ENCODE measurements at places on chromosomes 5 and 9.

DNA sequence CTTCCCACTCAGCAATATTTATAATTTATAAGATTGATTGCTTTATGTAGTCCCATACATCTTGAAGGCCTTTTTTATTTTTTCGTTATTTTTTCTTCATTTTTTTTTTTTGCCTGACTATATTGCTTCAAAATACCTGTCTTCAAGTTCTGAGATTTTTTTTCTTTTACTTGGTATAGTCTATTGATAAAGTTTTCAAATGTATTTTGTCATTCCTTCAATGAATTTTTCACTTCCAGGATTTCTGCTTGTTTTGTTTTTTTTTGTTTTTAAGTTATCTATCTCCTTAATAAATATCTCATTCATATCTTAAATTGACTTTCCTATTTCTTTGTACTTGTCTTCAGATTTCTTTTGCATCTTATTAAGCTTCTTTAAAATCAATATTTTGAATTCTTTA is 905.6 kb upstream of the CDH6 start:
- DNase-seq = no peak

DNA sequence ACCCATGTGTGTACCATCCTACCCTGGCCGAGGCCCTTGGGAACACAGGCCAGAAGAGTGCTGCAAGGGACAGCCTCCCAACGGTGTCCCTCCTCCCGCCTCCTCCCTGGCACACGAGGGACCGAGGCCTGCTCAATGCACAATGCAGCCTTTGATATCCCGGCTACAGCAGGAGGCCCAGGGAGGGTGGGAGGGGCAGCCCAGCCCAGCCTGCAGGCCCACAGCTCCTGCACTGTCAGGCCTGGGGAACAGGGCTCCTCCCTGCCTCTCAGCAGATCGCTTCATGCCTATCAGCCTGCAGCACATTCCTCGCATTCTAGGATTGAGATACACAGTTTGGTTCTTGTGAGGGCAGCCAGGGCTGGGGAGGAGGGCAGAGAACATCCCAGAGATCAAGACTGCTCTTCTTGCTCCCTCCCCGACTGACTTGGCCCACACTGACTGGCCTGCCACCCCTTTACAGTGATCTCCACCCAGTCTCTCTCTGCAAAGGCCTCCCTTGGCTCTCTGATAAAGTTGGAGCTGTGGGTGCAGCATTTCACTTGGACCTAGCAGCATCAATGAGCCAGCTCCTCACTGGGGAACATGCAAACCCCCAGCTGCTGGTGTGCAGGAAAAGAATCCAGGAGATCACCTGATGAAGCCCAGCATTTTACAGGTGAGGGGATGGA is at the start of gene SH3TC2:
Gene SH3TC2, minus strand, starts transcription at position 46 of the 671 bp plus-strand sequence. Its CDS starts 40 bp downstream, at position 6.
- no peak for DNase-seq

- DNase-seq = peak; percentile 27
Observed at GRCh38 chr9:99140685-99141314, 35.9 kb downstream of the TGFBR1 start.

GRCh38 chr5:133041910-133042309 is 9.9 kb upstream of the HSPA4 start:
- no peak for DNase-seq

DNA sequence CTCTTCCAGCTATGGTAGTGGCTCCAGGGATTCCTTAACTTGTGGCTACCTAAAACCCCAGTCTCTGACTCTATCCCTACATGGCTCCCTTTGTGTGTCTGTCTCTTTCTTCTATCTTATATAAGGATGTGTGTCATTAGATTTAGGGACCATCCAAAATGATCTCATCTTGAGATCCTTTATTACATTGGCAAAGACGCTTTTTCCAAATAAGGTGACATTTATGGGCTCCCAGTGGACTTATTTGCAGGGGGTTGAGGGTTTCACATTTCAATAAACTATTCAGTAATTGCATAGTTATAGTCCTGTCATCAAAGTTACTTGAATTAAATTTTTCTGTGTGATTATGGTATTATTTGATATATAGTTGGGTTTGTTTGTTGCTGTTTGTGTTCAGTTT is 59.2 kb downstream of the NIPBL start:
- no peak for DNase-seq

DNA sequence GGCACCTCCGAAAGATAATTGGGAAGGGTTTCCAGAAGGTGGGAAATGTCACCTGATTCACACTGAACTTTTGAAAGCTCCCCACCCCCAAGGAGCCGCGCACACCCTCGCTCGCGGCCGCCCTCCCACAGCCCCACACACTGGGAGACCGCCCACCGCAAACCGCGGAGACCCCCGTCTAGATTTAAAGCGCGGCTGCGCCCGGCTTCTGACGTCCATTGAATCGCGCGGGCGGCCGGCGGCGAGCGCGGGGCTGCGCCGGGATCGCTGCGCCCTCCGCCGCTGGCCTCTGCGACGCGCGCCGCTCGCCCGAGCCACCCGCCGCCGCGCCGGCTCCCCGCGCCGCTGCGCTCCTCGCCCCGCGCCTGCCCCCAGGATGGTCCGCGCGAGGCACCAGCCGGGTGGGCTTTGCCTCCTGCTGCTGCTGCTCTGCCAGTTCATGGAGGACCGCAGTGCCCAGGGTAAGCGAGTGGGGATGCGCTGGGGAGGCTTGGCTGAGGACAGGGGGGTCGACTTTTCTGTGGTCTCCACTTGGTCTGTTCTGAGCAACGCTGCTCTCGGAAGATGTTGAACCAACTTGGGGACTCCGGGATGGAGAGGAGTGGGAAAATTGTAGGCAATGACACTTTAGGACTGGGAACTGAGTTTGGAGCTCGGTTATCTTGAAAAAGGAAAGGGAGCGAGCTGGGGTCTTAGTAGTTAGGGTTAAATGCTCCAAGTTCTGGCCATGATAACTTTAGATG is at the start of gene FST:
Gene FST, plus strand, starts transcription at position 214 of the 743 bp plus-strand sequence. Its CDS starts 163 bp downstream, at position 377.
- DNase-seq = no peak

GRCh38 chr5:1895739-1896420 is 13.2 kb upstream of the IRX4 start:
- DNase-seq = no peak

GRCh38 chr9:90943341-90943740 is 141.7 kb downstream of the SYK start:
- DNase-seq = no peak

- DNase-seq = no peak
Observed at GRCh38 chr5:103135461-103135860, 15.4 kb downstream of the PPIP5K2 start.

DNA sequence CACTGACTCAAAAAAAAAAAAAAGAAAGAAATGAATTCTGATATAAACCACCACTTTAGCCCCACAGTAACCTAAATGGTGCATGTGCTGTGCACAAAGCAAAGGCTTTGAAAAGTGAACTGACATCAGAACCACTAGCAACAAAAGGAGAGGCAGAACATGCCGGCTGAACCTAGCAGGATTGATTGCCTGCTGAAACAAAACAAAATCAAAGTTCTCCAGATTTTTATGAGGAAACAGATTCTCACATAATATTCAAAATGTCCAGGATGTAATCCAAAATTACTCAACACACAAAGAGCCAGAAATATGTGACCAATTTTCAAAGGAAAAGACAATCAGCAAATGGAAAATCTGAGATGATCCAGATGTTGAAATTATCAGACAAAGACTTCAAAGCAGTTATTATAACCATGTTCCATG is 37.9 kb downstream of the UBTD2 start:
- DNase-seq = no peak

DNA sequence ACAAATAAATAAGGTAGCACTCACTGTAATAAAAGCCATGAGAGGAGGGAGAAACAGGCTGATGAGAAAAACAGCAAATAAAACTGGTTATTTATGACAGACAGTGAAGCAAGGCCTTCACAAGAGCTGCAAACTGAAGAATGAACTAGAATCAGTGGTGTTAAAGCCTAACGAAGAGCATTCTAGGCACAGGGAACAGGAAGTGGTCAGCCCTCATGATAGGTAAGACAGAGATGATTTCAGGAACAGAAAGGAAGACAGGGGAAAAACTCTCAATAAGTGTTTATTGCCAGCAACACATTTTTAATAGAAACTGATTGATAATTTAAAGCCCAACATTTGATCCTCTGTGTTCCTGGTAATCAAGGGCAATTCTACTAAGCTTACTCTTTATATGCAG is 124.5 kb downstream of the EDIL3 start:
- DNase-seq = no peak

- no peak for DNase-seq
Observed at GRCh38 chr5:108548684-108549596, 167.0 kb upstream of the FBXL17 start.

DNA sequence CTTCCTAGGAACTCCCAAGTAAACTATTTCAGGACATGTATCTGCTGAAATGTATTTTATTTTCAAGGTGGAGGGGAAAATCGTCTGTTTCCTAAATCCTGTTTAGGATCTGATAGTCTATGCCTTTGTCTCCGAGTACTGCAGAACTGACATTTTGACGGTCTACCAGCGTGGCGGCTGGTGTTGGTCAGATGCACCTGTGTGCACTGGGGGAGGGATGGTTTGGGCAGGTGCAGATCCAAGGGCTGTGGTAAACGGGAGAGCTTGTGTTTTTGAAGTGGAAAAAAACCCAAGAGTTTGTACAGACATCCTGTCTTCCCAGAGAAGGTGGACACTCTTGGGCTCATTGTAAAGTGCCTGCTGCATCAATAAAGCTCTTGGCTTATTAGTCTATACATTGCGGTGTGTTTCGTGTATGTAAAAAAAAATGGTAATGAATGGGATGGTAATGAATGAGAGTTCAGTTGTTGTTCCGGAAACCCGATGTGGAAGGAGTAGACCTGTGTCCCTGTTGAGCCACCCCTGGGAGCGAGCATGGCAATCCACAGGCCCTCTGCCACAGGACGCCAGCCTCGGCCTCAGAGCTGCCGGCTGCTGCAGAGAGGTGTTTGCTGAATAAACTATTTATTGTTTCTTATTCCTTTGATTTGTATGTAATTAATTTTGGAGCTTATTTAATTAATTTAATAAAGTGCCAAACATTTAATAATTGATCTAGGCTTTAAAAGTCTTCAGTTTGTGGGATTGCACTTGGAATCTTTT is 15.3 kb downstream of the ARPC5L start:
- no peak for DNase-seq

Data from stimulated activated CD8-positive, alpha-beta memory T cell treated with anti-CD3 and anti-CD28 coated beads, Interleukin-4, amount 100 ng/mL, for 1 hour (primary cell).